ENCODE measurements at places on chromosomes 1 and 21. TPM values are rescaled to one million over a fixed set of nuclear protein-coding genes. Genes with fewer than 3 reads are reported as not detected.
A peak's percentile ranks its signal among the peaks of the same experiment; 100 is the strongest.

The TACSTD2 gene
- total RNA-seq: not detected

The PGLYRP4 gene
- not detected for total RNA-seq

The OR2T6 gene
- total RNA-seq: not detected

The HMCN1 gene
- total RNA-seq: 0.07 TPM

- no peak for DNase-seq
Measured at GRCh38 chr1:57551476-57551875, 127.6 kb upstream of the DAB1 start.

DNA sequence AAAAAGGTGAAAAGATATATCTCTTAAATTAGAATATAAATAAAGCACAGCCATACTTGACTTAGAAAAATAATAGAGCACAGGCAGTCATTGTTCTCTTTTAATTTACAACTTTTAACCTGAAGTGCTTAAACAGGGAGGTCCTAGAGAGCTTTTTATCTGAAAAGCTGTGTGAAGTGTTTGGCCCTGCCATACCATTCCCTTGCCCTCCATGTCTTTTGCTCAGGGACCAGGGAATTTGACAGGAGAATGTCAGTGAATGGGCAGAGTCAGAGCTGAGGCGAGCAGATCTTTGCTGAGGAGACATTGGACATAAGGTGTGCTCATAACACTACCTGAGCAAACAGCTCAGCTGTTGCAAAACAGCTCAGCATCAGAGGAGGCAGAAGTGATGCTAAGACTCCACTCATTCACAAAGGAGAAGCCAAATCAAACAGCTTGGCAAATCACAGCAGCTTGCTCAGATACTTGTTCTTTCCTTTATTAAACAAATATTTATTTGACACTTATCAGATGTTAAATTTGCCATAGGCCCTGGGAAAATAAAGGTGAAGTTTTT is 14.9 kb upstream of the MGST3 start:
- no peak for DNase-seq

- no peak for DNase-seq
Measured at GRCh38 chr1:33263890-33264504, 7.7 kb downstream of the ZNF362 start.

GRCh38 chr1:94693029-94693428 is 127.1 kb upstream of the SLC44A3 start:
- DNase-seq: no peak

DNA sequence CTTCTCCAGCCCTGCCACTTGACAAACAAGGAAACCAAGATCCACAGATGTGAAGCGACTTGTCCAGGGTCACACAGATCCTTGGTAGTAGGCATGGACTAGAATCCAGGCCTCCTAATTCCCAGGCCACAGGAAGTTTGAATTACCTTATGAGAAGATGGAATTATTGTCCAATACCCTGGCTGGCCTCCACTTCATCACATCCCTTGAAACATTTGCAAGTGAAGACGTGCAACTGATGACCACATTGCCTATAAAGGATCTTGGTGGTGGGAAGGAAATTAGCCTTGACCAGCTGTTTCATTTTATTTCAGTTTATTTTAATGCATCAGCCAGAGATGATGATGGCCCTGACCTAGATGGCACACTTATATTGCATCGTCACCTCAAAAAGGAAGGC is 165.8 kb upstream of the CAMK1G start:
- no peak for DNase-seq

- no peak for DNase-seq
Measured at GRCh38 chr1:166153525-166154314, 13.1 kb downstream of the FAM78B start.

- no peak for DNase-seq
Measured at GRCh38 chr1:182286761-182287160, 104.8 kb downstream of the GLUL start.

- DNase-seq: no peak
Measured at GRCh38 chr1:65429806-65430205, 9.3 kb downstream of the LEPR start.

- DNase-seq: peak; percentile 90
Measured at GRCh38 chr1:35769188-35769758, 505 bp downstream of the CLSPN start.

DNA sequence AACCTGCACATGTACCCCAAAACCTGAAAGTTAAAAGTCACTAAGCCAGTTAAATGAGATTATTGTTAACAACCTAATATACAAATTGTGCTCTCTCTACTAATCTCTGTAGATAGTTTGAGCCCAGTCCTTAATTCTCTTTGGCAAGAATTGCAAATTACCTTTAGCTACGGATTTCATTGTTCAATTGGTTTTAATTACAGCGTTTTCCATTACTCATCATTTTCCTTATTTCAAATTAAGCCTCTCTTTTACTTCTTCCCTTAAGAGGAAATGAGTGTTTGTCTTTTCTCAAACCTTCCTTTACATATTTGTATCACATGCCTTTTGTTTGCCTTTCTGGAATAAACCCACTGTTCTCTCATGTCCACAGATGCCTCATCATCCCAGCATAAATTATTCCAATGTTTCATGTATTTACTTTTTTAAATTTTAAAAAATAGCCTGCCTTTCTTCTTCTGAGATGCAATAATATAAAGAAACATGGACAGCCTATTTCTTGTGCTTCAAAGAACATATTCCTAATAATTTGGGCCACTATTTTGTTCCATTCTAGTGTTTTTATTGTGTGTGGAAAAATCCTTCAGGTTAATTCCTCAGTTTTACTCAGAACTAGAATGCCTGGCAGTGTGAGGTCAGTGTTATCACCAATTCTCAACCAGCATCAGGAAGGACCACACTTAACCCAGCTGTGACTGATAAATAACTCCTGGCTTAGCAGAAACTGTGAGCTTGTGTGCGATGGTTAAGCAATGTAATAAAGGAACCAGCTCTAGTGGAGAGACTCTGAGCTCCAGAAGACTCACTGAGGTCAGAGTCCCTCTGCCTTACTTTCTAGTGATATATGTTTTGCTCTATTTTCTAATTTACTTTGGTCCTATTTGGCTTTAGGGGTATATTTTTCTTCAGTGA is 600.5 kb downstream of the LTN1 start:
- DNase-seq: no peak

DNA sequence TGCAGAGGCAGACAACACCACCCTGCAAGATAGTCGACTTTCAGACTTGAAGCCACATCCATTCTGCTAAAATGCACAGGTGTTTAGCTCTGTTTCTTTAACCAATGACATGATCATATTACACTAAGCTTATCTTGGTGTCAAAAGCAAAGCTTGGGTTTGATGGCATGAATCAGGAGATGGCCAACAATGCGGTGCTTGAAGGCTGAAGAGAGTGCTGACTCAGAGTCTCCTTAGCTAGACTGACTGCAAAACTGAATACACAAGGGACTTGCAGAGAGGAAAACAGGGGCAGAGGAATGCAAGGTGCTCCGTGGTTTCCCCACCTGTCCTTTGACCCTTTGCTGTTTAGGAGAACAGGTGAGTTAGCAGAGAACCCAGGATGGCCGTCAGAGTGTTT is 262.6 kb downstream of the SIPA1L2 start:
- DNase-seq: no peak

DNA sequence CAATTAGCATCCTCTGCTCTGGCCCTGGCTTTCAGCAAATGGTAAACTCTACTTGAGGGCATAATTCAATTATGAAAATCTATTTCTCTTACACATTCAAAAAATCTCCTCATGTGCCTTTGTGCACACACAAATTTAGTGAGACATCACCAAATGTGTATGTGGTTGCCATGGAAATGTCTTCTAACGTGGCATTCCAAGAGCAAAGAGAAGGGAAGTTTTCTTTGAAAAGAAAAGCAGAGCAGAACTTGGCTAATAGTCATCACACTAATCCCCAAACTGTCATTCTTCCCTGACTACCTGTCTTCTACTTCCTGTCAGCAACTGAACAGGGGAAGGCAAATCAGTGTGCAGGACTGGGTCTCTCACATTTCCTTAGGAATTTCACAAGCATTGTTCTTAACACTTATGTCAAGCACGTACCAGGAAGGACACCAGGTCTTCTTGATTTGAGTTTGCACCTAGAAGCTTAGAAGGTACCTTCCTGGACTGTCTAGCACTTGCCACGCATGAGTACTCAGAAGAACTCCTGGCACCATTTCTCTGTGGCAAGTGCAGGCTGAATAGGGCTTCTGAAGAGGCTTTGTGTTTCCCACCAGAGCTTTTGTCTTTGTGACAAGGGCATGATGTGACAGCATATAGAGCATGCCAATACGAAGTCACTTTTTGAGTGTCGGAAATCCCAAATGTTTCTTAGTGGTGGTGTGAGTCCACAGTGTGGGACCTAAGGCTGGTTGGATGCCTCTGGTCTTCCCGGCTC is 32.3 kb downstream of the MAN1C1 start:
- no peak for DNase-seq

- DNase-seq: no peak
Measured at GRCh38 chr1:72097851-72098570, 184.3 kb downstream of the NEGR1 start.

Measured in activated CD4-positive, alpha-beta T cell treated with anti-CD3 and anti-CD28 coated beads, Interleukin-2, amount 10 ng/mL, durations not matched to agents 7 days and 5 days (primary cell).